ENCODE measurements at places on chromosomes 11 and 22.

DNA sequence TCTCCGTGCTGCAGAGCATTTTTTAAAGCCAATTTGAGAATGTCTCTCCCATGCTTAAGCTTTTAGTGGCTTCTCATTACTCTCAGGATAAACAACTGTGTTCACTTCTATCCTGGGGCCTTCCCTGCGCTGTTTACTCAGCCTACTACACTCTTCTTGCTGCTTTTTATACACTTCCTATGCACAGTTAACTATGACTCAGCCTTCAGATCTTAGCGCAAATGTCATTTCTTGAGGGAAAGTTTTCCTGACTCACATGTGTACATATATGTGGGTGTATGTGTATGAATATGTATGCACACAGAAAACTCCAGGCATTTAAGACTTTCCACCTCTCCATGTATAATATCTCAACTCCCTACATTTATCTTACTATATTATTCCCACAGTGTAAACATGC is 9.8 kb downstream of the THAP12 start:
- no peak for DNase-seq

DNA sequence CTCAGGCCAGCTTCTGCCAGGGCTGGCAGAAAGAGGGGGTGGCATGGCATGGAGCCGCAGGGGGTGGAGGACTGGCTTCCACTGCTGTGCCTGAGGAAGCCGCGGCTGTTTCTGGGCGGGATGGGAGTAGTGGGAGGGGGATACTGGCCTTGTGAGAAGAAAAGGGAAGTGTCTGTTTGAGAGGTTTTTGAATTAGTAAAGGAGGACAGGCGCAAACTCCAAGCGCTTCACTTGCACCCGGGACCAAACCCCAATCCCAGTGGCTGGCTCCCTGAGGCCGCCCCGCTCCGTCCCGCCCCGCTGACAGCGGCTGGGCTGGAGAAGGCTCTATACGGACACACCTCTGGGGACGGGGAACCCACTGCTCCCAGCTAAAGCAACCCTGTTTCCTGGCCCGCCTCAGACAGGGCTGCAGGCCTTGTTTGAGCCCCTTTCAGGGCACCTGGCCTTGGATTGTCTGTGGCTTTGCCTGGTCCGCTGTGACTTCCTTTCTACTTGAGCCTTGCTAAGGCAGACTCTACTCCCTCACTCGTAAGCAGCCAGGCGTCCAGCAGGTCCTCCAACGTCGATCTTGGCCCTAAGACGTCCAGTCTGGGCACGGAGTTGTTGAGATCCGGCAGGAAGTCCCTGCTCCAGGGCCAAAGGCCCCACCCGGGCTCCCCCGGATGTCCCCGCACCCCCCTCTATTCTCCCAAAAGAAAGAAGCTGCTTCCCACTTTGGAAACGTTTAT is 2.2 kb downstream of the APOA1 start:
- no peak for DNase-seq

DNA sequence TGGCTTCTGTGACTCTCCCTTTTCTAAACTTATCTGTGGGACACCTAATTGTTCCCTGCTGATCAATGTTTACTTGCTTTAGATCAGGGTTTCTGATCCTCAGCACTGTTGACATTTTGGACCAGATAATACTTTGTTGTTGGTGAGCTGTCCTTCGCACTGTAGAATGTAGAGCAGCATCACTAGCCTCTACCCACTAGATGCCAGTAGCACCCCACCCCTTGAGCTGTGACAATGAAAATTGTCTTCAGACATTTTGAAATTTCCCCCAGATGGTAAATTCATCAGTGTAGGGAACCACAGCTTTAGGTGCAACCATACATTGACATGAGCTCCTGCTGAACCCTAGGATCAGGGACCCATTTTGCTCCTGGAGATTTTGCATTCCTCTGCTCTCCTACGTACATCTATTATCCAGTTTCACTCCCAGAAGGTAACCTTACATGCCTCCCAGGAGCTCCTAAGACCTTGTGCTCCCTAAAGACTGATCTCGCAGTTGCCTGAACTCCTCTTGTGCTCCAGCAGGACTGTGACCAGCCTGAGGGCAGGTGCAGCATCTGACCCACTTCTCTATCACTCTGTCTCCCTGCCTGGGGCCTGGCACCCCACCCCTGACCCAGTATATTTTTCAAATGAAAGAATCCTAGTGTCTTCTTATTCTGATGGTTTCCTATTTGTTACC is 107.8 kb downstream of the FAR1 start:
- no peak for DNase-seq

GRCh38 chr22:39299829-39300178 is 19.6 kb downstream of the RPL3 start:
- no peak for DNase-seq
